ENCODE measurements at places on chromosomes 3 and 15.

DNA sequence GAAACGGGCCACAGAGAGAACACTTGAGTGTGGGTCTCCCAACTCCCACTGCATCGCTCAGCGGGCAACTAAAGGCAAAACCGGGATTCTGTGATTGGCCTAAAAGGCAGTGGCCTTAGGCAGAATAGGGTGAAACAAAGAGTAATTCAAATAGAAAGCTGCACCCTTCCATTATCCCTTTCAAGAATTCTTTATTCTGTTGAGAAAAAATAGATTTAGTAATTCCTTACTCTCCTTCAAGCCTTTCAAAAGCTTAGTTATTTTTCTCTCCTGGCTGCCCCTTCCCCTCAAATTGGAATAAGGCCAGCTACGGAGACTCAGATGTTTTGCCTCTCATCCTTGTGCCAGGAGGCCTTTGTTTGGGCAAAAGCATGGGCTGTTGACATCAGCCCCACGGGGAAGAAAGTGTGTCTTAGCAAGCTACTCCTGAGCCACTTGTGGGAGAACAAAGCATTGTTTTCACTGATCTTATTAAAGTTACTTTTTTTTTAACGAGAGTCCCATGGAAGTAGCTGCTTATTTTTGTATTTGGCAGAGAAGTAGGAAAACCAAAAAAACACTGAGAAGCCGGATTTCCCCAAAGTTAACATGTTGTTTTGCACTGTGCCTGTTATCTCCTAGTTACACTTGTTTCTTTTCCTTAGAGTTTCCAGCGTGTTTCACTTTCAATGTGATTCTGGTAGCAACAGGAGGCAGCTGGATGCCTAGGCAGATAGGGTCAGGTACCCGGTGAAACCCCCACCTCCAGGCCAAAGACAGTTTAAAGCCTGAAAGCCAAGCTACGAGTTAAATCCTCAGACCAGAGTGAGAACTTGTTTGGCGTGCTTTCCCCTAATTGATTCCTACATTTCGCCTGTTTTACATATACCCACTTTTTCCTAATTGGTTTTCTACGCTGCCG, 2.2 kb downstream of the ST6GAL1 start:
- no peak for DNase-seq
- H3K4me1 ChIP-seq: peaks cover 21% of the 10 kb centered on the region
- peaks cover 16% of the 10 kb centered on the region for H3K27me3 ChIP-seq
- peak overlapping the region; percentile 89 for H3K27ac ChIP-seq
- H3K36me3 ChIP-seq: peaks cover 15% of the 10 kb centered on the region

DNA sequence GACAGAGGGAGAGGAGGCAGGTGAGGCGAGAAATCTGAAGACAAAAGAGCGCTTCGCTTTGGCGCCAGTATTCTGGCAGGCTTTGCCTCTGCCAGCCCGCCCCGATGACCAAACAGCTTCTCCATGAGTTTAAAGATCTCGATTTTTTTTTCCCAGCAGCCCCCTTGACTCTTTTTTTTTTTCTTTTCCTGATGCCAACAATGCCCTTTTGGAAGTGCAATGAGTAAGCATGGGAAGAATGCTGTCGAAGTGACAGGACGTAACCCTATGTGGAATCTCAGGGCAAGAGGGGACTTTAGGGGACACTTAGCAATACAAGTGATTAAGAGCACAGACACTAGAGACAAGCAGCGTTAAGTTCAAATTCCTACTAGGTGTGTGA, 211.7 kb downstream of the FGF12 start:
- peak overlapping the region; percentile 63 for H3K4me3 ChIP-seq
- no peaks in the 10 kb centered on the region for H3K36me3 ChIP-seq
- peaks cover 66% of the 10 kb centered on the region for H3K27me3 ChIP-seq
- no peak for DNase-seq
- H3K27ac ChIP-seq: no peak overlapping the region

GRCh38 chr3:53677413-53677812, 168.8 kb downstream of the CHDH start:
- peaks cover 28% of the 10 kb centered on the region for H3K4me1 ChIP-seq
- peaks cover 22% of the 10 kb centered on the region for H3K27me3 ChIP-seq
- H3K27ac ChIP-seq: no peak overlapping the region

DNA sequence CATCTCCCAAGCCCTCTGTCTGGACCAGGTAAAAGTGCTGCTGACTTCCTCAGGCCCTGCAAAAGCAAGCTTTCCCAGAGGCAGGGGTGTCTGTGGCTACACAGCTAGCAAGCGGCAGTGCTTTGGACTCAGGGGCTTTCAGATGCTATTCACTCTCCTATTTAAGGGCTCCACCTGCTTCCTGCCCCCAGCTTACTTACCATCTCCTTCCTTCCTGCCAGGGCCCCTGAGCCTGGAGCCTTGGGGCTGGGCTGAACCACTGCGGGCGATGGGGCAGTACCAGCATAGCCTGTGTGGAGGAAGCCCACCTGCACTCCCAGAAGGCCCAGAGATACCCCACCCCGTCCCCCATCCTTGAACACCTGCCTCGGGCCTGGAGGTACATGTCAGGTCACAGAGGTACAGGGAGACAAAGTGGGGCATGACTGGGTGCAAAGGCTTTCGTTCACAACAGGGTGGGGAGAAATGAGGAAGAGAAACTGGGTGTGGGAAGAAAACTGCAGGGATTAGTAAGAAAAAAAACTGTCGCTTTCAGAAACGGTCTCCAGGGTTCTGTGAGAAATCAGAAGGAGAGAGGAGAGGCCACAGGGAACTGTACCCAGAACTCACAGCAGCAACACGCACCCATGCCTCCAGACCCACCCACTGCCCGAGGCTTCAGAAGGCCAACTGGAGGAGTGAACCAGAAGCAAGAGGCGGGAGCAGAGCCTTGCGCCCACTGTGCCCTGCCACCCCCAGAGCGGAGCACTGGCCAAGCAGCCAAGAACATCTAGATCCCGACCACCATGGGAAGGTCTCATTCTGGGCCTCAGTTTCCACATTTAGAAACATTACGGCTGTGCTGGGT, 49.5 kb downstream of the CCDC12 start:
- DNase-seq: no peak
- H3K36me3 ChIP-seq: peaks cover 19% of the 10 kb centered on the region
- peaks cover 16% of the 10 kb centered on the region for H3K4me1 ChIP-seq
- no peak overlapping the region for H3K27ac ChIP-seq
- no peaks in the 10 kb centered on the region for H3K27me3 ChIP-seq
